NCI-H345 (cell line): ENCODE measurements at places on chromosomes 12 and 14.
A peak's percentile ranks its signal among the peaks of the same experiment; 100 is the strongest.

GRCh38 chr12:113002155-113002554 is 23.8 kb downstream of the OAS2 start:
- DNase-seq = no peak

- DNase-seq = no peak
Measured at GRCh38 chr14:93959239-93960107, 16.9 kb downstream of the ASB2 start.

- DNase-seq = no peak
Measured at GRCh38 chr14:50719911-50720759, 52.0 kb upstream of the SAV1 start.

GRCh38 chr12:14999695-15000365 is 27.0 kb downstream of the PDE6H start:
- DNase-seq = no peak

DNA sequence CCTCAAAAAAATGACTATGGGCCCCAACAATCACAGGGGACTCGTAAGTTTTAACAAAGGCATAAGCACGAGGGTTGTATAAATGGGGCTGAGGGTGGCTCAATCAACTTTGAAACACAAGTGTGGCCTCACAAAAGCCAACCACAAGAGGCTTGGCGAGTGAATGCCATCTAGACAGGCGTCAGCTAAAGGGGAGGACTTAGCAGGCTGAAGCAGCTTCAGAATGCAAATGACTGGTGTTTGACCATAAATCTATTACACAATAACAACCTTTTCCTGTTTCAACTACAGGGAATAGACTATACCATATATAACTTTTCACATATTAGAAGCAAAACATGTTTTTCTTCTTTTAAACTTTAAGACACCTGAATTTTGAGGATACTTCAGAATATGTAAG is 777.9 kb downstream of the FSCB start:
- no peak for DNase-seq

- peak; percentile 64 for DNase-seq
Measured at GRCh38 chr14:53696217-53696965, 260.2 kb downstream of the BMP4 start.

GRCh38 chr12:46402451-46402850 is 29.9 kb upstream of the SLC38A2 start:
- no peak for DNase-seq

DNA sequence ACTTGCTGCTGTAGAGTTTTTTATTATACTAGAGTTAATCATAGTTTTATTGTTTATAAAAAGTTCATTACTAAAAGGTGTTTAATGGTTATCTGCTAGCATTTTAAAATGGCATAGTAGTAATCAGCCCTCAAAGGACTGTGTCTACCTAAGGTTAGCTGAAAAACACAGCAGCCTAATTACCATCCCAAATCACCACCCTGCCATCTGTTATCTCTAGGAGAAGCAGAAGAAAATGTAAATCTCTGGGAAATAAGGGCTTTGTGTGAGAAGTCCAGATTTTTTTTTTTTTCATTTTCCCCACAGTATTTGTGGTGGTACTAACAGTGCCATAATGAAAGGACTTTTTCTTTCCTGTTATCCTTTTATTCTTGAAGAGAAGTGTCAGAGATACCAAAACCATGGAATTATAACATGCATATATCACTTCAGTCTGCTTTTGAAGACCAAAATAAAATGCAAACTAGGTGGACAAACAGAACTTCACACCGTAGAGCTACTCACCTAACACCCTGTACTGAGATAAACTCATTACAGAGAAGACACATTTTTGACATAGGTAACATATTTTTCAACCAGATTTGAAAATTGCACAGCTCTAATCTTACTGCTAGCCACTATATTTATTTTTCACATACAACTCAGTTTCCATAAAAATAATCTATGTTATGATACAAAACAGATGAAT is 876.2 kb downstream of the C12orf50 start:
- DNase-seq = no peak
